ENCODE measurements at places on chromosomes 4 and X.

DNA sequence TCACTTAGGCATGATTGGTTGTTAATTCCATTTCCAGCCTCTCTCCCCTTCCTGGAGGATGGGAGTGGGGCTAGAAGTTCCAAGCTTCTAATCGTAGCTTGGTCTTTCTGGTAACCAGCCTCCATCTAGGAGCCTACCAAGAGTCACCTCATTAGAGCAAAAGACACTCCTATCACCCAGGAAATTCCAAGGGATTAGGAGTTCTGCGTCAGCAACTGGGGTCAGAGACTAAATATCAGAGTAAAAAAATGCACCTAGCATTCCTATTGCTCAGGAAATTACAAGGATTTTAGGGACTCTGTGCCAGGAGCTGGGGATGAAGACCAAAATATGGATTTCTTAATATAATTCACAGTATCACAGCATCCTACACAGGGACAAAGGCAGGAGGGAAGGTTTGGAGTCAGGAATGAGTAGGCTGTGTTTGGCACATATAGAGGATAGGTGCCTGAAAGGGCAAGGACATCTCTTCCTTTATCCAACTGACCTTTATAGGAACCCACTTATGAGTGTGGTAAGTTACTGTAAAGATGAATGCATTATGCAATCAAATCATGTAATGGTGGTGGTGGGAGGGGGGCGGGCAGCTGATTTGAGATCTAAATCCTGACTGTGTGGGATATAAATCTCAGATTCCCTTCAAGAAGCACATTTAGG, 30.5 kb upstream of the LIMCH1 start:
- no peak for DNase-seq

DNA sequence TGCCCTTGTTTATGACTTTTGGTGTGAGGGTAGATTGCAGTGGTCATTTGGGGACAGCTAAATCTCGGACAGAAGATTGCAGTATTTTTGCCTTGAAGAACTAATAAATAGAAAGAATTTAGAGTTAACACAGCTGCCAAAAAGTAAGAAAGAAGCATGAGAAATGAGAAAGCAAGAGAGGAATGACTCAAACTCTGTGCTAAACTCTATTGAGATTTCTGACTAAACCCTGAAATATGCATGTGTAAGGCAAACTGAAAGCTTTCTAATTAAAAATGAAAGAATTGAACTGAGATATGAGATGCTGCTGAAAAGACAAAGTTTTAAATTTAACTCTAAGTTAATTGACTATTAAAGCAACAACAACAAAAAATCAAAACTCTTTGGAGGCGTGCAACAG, 791.3 kb downstream of the RAB28 start:
- DNase-seq: no peak

- no peak for DNase-seq
Measured at GRCh38 chr4:6461301-6462165, 10.9 kb downstream of the PPP2R2C start.

DNA sequence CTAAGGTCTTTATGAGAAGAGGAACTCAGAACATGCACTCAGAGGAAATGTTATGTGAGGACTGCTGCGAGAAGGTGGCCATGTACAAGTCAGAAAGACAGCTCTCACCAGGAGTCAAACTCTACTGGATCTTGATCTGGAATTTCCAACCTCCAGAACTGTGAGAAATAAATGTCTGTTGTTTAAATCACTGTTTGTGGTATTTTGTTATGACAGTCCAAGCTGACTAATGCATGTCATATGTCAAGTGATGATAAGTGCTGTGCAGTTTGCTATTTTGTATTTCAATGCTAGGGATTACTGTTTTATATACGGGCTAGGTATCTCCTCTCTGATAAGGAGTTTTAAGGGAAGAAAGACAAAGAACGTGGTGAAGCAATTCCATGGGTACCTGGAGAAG, 162.3 kb downstream of the CPEB2 start:
- DNase-seq: no peak

GRCh38 chr4:169707958-169708643, 49.6 kb downstream of the HPF1 start:
- DNase-seq: no peak

DNA sequence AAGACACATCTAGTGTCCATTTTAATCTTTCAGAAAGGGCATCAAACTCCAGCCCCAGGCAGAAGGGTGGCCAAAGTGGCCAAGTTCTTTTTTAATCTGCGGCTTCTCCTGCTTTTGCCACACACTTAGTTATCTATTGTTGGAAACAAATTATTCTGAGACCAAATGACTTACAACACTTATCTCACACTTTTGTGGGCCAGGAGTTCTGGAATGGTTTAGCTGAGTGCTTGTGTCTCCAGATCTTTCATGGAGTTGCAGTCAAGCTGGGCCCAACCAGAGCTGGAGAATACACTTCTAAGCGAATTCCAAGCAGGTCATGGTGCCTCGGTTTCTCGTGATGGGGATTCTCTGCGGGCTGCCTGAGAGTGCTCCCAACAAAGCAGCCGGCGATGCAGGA, 4.0 kb downstream of the TXK start:
- no peak for DNase-seq
